ENCODE measurements at places on chromosomes 12 and 14.

- DNase-seq, result no peak
These were observed 71.1 kb upstream of the MDM1 start for GRCh38 chr12:68403296-68403695.

DNA sequence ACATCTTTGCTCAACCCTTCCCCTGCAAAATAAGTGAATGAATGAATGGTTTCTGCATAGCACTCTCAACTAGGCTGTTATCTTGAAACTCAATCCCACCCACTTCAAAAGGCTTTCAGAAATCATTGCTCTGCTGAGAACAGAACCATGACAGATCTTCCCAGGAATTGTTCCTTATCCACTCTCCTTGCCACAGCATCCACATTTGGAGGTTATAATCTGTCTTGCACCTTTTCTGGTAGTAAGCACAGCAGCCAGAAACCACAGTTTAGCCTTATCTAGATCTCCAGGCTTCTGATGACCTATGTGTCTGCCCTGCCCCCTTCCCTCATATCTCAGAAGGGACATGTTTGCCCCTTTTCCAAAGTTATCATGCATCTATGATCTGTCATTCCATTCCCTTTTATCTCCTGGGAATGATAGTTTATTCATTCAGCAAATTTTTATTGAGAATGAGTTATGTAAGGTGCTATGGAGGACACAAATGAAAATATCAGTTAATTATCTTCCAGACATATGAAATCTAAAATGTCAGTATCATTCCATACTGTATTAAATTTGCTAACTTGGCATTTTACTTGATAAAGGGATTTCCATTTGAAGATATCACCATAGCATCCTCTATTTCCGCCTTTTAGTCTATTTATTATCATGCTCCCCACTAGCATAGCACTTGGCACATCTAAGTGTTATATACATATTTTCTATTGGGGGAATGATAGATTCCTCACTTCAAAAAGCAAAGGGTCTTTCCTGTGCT is 21.4 kb downstream of the LGR5 start:
- DNase-seq, result no peak

GRCh38 chr14:50823762-50824636 is 7.0 kb downstream of the NIN start:
- no peak for DNase-seq

DNA sequence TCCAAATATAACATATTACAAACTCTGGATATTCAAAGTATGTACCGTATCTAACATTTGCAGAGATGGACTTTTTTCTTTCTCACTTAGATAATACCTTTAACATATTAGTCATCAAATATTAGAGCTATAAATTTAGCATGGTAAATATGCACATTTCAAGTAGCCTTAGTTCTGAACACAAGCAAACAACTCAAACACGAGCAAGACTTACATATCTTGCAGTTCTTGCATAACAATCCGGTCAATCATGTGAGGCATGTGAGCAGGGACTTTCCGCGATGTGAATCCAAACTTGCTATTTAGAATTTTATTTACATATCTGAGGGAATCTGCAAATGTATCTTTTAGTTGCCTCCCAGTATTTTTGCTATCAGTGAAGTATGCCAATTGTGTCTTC is 22.1 kb upstream of the SYCP3 start:
- no peak for DNase-seq

DNA sequence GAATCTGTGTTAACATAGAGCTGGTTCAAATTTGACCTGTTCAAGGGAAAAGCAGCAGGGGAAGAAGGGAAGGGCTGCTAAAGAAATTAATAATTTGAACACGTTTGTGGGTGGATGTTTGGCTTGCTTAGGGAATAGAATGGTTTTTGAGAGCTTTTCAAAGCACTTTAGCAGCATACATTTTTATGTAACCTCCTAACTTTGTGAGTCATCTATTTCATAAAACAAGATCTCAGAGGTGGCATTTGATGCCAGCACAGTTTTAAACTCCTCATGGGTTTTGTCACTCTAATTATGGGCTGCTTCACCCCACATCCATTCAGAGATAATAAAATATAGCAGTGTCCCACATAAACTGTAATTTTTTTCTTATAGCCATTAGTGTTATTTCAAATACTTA is 143.8 kb downstream of the ACSS3 start:
- no peak for DNase-seq

DNA sequence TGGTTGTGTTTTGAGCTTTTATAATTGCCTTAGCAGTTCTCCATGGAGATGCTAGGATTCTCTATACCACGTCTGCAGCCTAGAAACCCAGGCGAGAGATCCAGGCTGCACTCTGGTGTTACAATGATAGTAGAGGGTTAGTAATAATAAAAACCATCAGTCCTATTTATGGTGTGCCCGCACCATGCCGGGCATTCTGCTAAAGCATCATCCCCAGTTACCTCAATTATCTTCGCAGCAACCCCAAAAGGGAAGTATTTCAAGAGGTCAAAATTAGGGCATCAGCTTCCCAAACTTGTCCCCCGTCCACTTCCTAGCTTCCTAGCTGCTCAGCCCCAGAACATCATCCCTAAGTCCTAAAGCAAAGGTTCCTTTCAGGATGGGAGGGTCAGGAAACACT is 3.2 kb downstream of the SYNE3 start:
- no peak for DNase-seq

- no peak for DNase-seq
These were observed 12.2 kb downstream of the UBR7 start for GRCh38 chr14:93219103-93219726.

- DNase-seq, result no peak
These were observed 674.3 kb downstream of the TMEM121 start for GRCh38 chr14:106200541-106201315.

GRCh38 chr14:82449926-82450468 is 916.3 kb upstream of the SEL1L start:
- no peak for DNase-seq

DNA sequence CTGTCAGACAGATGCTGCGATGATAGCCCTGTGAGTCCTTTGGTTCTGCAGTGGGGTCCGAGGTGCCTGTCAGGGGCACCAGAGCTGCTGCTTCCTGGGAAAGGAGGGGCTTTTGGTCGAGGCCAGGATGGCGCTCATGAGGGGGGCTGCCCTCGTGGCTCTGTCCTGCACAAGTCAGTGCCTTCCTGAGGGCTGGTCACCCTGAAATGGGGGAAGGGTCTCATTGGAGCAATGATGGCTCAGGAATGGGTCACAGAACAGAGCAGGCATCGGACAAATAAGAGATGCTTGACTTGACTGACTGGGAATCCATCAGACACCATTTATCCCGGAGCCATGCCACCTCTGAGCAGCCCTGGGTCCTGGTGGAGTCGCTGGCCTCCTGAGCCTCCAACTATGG is 121.9 kb downstream of the ADGRD1 start:
- no peak for DNase-seq

DNA sequence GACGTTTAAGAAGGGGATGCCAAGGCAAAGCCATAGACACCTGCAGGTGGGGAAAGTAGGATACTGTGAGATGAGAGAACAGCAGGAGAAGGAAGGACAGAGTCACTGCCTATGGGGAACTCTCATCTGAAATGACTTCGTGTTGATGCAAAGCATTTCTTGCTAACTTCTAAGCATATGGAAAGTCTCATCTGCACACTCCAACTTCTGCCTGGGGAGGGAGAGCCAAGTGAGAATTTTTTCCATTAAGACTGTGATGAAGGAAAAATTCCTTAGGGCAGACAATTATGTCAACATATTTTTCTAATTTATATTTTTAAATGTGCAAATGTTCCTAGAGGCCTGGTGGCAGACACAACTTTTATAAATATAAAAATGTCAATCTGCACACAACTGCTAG is 115.3 kb downstream of the IPO8 start:
- no peak for DNase-seq

DNA sequence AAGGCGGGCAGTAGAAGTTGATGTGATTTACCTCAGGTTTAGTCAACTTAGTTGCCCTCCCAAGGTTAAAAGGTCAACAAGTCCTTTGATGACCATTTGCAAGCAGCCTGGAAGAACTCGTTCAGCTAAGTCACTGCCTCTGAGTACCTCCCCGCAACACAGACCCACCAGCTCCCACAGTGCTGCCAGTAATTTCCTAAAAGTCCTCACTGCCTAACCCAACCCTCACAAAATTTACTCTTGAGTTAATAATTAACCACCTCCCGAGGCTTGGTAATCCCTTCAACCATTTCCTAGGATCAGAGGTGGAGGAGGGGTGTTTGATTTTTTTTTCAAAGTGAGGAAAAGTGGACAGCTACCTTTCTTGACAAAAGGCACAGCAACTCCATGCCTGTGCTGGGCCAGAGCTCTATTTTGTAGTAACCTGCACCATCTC is 55.8 kb downstream of the MAP3K9 start:
- DNase-seq, result no peak

DNA sequence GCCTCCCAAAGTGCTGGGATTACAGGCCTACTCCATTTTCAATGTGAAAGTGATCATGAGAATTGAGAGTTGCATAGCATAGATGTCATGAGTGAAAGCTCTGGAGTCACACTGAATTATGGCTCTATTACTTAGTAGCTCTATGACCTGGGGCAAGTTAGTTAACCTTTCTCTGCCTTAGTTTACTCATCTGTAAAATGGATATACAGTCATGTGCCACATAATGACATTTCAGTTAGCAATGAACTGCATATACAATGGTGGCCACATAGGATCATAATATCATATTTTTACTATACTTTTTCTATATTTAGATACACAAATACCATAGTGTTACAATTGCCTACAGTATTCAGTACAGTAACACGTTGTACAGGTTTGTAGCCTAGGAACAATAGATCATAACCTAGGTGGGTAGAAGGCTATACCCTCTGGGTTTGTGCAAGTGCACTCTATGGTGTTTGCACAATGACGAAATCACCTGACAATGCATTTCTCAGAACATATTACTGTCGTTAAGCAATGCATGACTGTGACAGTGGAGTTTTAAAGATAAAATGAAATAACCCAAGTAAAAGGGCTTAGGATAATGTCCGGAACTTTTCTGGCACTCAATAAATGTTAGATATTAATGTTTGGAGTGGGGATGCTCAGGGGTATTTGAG is 53.1 kb downstream of the ZFYVE26 start:
- no peak for DNase-seq

Measured in stimulated activated CD4-positive, alpha-beta T cell treated with anti-CD3 and anti-CD28 coated beads, Interleukin-15, amount 100 ng/mL, for 48 hours (primary cell).